T-helper 1 cell (primary cell): ENCODE measurements at places on chromosomes 3 and 15.

DNA sequence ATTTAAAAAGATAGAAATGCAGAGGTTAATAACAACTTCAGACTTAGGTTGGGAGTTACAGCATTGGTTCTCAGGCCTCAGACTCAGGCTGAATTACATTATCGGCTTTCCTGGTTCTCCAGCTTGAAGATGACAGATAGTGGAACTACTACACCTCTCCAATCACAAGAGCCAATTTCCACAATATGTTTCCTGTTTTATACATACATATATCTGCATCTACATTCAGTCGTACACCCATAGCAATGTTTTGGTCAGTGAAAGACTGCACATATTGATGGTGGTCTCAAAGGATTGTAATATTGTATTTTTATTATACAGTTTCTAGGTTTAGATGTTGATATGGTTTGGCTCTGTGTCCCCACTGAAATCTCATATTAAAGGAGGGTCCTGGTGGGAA lies 35.4 kb downstream of the AADACL2 start:
- no peak for DNase-seq

DNA sequence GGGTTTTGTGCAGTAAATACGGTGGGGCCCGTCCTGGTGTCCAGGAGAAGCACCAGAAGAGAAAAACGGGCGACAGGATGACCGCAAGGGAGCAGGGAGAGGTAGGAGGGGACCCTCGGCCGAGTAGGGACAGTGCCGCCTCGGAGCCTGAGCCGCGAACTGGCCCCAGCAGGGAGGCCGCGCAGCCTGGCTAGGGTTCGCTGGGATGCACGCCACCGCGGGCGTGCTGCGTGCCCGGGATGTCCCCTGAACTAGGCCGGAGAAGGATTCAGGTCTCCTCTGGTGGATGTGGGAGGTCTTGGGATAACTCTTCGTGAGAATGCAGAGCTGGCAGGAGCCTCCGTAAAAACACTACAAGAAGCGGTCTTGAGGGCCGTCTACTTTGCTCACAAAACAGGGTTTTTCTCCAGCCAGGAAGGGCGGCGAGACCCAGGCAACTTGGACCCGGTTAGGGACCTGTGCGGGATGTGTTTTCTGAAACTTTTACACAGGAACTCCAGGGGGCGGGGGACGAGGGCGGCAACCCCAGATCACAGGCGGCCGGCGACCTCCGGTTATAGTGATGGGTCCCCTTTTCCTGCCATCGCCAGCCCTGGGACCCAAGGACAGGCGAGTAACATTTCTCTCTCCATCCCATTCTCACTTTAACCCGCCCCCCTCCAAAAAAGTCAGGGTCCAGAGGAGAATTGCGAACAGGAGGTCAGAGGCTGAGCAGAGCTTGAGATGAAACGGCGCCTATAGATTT lies 35.5 kb downstream of the NR2F2 start:
- no peak for DNase-seq

GRCh38 chr3:170517242-170517945 lies 68.5 kb downstream of the SLC7A14 start:
- DNase-seq: no peak

- peak; percentile 60 for DNase-seq
Observed at GRCh38 chr3:187987924-187988323, 166.0 kb upstream of the LPP start.

- no peak for DNase-seq
Observed at GRCh38 chr15:39921274-39921638, 1.2 kb upstream of the GPR176 start.

GRCh38 chr3:33678073-33678472 lies 40.0 kb downstream of the CLASP2 start:
- no peak for DNase-seq

DNA sequence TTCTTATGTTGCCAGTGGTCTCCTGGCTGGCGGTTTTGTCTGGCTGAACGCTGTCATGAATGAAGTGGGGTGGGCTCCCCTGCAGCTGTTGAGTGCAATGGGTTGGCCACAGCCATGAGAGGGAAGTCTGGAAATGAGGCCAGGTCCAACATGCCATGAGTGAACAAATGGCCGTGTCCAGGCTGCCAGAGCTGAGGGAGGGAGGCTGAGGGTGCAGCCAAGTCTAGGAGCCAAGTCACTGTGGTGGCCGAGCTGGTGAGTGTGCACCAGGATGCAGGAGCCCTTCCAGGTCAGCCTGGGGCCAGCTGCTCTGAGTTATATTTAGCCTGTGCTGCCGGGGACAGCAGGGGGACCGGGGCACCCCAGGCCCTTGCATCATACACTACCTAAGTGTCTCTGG lies 24.7 kb upstream of the PRR23E start:
- DNase-seq: no peak

DNA sequence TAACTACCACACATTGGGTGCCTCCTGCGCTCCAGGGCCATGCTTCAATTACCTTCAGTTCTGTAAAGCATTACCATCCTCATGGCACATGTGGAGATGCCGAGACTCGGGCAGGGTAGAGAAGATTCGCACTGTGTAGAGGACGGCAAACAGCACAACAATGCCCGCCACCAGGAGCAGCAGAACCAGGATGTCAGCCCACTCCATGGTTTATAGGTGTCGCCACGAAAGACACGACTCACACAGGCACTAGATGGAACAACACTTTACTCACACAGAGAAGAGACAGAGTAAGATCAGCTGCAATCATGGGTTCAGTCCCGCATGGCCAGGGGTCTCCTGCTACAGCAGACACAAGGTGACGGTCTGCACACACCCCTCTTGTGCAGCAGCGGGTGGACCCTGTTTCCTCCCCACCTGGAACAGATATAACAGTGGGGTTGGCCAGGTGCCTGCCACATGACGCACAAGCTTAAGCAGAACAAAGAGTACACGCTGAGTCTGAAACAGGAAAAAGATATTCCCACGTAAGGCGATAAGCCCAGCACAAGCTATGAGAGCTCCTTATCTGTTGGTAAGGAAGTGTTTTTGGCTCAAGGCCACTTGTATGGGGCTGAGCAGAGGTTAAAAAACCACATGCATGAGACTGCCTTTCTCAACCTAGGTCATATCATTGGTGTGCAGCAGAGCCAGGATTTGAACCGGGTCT lies 2.5 kb upstream of the TBC1D21 start:
- no peak for DNase-seq

- no peak for DNase-seq
Observed at GRCh38 chr3:157502916-157503595, at the start of gene VEPH1. Gene VEPH1, minus strand, starts transcription at chr3:157503416. Its CDS starts 8,067 bp downstream, at chr3:157495349.

DNA sequence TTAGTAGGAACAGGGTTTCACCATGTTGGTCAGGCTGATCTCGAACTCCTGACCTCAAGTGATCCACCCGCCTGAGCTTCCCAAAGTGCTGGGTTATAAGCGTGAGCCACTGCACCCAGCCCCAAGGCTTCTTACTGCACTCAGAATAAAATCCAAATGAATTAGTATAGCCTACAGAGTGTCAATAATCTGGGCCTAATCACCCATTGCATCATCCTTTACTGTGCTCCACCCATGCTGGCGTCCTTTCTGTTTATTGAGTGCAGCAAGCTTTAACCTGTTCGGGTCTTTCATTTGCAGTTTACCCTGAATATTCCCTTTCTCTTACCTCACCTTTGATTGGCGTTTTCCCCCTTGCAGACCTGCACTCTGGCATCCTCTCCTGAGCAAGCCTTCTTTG lies 77.7 kb downstream of the CEP63 start:
- no peak for DNase-seq

DNA sequence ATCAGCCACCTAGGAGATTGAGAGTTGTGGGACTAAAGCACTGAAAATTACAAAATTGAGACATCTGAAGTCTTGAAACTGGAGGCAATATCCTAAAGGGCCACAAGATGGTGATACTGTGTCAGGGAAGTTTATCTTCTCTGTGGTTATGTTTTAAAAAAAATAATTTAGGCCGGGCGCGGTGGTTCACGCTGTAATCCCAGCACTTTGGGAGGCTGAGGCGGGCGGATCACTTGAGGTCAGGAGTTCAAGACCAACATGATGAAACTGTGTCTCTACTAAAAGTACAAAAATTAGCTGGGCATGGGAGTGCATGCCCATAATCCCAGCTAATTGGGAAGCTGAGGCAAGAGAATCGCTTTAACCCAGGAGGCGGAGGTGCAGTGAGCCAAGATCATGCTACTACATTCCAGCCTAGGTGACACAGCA lies 17.9 kb upstream of the NIT2 start:
- DNase-seq: peak; percentile 50

DNA sequence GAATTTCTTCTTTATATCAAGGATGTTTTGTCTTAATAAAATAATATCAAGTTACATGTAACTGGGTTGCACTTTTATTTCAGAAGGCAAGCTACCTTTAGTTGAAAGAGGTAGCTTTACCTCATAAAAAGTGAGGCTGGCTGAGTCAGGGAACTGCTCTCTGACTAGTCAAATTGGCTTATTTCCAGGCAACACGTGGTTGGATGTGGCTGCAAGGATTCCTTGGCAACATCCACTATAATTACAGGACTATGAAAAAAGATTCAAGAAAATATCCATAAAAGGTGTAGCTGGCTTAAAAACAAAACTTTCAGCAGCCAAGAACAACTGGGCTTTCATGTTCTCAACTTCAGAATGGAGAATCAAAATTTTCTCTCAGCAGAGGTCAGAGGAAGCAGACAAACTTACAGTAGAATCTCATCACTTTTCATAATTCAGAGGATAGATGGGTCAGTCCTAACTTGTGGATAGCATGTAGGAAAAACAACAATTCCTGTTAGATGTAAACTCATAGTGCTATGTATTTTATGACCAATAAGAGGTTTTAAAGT lies 779.1 kb downstream of the MECOM start:
- DNase-seq: no peak

GRCh38 chr3:149273096-149273751 lies 51.6 kb upstream of the CP start:
- DNase-seq: no peak

DNA sequence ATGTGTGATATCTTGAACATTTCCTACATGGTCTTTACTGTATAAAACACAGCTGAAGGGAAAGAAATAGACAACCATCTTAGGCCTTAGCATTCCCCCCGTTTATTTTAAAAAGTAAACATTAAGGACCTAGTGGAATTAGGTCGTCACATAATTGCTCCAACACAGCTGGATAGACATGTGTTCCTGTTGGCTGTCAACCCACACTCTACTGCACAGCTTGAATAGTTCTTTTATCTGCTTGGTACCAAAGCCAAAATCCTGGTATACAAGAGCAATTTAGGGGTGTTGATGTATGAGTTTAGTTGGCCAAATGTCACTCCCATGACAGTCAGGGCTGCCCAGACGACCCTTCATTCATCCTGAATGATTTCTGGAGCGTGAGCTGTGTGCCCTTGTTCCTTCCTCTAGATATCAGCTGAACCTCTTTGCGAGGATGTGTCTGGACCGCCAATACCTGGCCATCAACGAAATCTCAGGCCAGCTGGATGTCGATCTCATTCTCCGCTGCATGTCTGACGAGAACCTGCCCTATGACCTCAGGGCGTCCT lies 179.7 kb downstream of the ITPR1 start:
- DNase-seq: no peak

DNA sequence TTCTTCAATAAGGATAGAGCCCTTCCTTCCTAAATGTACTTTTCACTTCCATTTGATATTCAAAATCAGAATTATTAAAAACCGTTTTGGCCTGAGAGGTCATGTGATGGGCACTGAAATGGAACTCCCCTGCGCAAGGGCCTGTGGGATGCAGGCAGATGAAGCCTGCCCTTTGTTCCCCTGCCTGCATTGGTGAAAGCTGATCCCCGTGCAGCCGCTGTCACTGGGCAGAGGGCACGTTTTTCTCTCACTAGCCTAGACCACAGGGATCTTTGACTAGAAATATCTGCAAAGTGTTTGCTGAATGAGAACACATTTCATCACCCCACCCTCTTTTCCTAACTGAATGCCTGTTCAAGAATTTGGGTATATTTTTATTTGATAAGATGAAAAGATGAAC lies 74.9 kb downstream of the TIPARP start:
- no peak for DNase-seq

GRCh38 chr3:67561667-67562394 lies 92.6 kb downstream of the SUCLG2 start:
- no peak for DNase-seq

- DNase-seq: no peak
Observed at GRCh38 chr3:116037954-116038911, 407.1 kb downstream of the LSAMP start.

DNA sequence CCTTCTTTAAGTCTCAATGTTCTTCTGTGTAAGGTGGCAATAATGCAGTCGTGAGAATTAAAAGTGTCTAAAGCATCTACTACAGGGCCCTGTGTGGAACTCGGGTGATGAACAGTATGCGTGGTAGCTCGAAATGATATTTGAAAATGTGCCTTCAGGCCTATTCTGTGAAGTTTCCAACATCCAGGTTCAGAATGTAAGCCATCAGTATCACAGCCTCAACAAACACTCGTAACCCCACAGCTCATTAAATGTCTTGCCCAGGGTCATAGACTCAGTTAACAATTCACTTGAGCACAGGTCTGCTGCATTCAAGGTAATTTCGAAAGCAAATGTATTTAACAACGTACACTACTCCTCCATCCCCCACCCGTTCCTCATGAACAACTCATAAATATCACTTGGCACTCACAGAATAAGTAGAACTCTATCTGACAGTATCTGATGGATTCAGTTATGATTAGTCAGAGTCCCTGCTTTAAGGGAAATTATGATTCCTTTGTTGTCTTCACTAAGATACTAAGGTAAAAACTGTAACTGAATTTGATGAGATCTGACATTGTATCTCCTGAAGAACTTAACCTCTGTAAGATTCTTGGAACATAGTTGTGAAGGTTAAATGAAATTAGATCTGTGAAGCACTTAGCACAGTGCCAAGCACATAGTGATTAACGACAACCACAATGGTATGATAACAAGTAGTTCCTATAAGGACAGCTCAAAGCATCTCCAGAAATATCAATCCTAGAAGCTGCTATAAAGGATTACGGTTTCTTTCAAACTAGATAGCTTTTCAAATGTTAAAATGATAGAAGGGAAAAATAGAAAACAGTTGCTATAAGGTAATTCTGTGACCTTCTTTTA lies 642.3 kb downstream of the TBL1XR1 start:
- DNase-seq: no peak

- no peak for DNase-seq
Observed at GRCh38 chr15:63800739-63801138, 33.0 kb downstream of the HERC1 start.

GRCh38 chr3:104298662-104299061 lies 1068.0 kb upstream of the ALCAM start:
- no peak for DNase-seq

DNA sequence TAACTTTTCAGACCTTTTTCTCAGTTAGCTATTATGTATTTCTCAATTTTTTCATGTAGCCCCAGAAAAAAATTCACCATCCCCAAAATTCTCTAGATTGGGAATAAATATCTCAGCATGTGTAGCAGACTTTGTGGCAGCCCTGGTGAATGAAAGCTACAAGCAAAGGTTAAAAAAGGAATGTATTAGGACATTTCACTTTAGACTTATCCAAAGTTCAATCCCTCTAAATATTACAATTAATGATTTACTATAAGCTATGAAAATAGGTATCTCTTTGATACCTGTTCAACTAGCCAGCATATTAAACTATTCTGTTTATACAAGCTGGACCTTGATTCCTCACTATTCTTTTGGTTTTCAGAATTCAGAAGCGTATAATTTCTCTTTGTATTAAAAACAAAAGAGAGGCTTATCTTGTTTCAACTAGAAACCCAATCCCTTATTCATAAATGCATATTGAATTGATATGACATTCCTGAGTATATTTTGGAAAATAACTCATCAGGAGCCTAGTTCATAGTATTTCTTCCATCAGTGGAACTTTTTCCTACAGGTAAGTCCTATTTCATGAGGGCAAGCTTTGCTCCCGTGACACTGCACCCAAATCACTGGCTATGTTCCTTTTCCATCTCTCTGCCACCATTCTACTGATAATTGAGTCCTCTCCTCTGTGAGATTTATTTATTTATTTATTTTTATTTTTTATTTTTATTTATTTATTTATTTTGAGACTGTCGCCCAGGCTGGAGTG lies 38.0 kb downstream of the WDR72 start:
- no peak for DNase-seq
